ENCODE measurements at places on chromosomes 4 and X.

- no peak for DNase-seq
Measured at GRCh38 chrX:7086384-7086783, 61.1 kb upstream of the STS start.

DNA sequence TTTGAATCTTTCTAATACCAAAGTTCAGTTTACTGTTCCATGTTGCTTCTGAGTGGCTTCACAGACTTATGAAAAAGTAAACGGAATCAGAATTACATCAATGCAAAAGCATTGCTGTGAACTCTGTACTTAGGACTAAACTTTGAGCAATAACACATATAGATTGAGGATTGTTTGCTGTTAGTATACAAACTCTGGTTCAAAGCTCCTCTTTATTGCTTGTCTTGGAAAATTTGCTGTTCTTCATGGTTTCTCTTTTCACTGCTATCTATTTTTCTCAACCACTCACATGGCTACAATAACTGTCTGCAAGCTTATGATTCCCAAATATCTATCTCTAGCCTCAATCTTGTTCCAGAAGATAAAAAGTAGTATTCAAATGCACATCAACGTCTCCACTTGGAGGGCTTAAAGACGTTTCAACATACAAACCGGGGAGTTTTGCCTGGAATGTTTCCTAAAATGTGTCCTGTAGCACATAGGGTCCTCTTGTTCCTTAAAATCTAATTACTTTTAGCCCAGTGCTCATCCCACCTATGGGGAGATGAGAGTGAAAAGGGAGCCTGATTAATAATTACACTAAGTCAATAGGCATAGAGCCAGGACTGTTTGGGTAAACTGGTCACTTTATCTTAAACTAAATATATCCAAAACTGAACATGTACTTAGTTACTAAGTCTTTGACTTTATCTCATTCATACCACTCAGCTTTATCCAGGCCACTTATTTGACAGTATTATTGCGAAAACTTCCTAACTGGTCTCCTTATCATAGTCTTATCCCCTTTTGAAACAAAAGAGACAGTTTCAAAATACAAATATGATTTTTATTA lies 3.6 kb upstream of the AFP start:
- no peak for DNase-seq

- no peak for DNase-seq
Measured at GRCh38 chrX:50813843-50814661, at the start of gene SHROOM4. SHROOM4 (minus strand) TSS chrX:50814194; CDS start chrX:50814018, 176 bp downstream.

GRCh38 chr4:79385641-79386040 lies 22.4 kb downstream of the GK2 start:
- DNase-seq: no peak

- no peak for DNase-seq
Measured at GRCh38 chr4:84583876-84584380, 1.0 kb downstream of the CDS1 start.

- DNase-seq: no peak
Measured at GRCh38 chr4:103887191-103887590, 167.4 kb upstream of the TACR3 start.

- DNase-seq: no peak
Measured at GRCh38 chrX:42739258-42739657, 38.7 kb downstream of the PPP1R2C start.

All from stimulated activated CD4-positive, alpha-beta T cell treated with anti-CD3 and anti-CD28 coated beads, Interleukin-1b, Interleukin-23, amount 100 ng/mL, for 24 hours (primary cell).